ENCODE measurements at places on chromosomes 4 and X.
A peak's percentile ranks its signal among the peaks of the same experiment; 100 is the strongest.

DNA sequence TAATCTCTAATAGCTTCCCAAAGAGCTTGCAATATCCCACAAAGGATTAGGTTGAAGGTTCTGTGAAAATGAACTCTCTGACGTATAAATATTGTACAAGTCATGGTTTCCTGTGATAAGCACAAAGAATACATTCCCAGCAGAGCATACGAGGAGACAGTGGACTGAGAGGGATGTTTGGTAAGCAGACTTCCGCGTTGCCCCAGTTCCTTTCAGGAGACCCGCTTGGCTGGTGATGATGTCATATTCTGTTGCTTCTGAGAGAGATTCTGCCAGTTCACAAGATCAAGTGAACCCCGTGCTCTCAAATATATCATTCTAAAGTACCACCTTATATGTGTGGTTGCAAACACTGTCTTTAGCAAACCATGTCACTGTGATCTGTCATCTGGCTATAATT, 323.9 kb upstream of the CASK start:
- DNase-seq, result no peak

DNA sequence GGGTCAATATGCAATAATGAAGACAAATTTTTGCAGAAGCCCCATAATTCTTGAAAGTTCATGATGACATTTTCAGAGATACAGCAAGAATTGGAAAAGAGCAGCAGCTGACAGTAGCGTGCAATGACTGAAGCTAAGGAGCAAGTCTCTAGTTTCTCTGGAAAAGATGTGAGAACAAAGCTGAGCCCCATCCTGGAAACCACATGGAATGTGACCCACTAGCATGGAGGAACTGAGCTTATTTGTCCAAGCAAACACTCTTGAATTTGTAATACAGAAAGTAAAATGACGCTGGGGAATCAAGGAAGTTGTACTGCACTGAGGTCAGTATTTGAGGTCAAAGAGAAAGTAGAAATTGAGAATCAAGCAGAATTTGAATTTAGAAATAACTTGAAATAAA, 1447.2 kb downstream of the FSTL5 start:
- no peak for DNase-seq

DNA sequence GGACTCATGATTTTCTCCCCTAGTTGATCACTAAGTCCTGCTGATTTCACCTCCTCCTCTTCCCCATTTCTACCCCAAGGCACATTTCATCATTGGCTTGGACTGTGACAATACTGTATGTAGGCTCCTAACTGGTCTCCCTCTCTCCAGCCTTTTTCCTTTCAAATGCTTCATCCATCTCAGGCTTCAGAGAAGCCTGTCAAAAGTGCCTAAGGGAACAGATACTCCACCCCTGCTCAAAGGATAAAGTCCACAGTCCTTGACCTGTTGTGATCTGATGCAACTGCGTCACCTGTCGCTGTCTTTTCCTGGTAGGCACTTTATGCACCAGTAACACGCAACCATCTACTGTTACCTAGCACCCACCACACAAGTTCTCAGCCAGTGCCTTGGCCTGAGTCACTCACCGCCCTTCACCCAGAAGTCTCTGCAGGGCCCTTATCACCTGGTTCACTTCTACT, 12.8 kb downstream of the SCARB2 start:
- DNase-seq, result no peak

DNA sequence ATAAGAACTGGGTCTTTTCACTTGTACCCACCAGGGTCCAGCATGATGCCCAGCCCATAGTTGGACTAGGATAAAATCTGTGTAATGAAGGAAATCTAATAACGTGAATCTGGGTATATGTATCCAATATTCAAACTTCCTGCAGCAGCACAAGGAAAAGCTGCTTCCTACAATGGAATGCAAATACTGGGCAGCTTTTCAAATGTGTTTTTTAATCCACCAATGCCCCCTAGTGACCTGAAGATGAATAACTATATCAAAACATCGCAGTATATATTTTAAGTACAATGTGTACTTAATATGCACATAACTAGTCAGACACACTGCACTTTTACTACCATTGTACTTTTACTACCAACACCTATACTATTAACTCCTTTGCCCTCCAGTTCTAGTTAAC, 5.3 kb downstream of the APOO start:
- DNase-seq, result peak; percentile 64

- DNase-seq, result no peak
Measured at GRCh38 chr4:36374836-36375511, 93.6 kb downstream of the DTHD1 start.

DNA sequence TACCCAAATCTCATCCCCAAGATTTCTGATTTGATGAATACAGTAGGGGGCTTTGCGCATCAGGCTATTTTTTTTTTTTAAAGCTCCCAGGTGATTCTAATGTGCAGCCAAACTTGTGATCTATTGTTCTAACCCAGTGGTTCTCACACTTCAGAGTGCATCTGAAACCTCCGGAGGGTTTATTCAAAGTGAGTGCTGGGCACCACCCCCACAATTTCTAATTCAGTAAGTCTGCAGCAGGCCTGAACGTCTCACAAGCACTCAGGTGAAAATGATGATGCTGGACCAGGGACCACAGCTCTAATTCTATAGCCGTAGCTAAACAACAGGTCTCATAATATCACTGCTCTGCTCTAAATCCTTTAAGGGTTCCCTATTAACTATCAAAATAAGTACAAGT, 211.4 kb downstream of the FMR1NB start:
- DNase-seq, result no peak

DNA sequence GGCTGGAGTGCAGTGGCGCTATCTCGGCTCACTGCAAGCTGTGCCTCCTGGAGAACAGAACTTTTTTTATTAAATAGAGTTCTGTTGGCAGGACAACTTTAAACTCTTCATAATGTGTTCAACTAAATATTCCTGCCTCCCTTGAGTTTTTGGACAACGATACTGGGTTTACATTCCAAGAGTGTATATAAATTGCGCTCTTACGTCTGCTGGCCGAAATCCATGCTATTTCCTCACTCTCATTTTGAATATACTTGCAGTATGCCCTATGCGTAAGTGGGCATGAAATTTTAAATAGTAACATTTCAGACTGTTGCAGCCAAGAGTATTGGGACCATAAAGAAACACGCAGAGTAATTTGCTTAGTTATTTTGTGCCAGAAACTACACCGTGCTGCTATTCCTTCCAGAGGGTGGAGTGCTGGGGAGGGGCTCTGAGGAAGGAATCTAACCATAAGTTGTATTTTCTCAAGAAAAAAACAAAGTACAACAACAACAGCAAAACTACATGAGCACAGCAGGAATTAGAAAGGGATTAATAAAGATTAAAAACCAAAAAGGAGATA, 480.0 kb downstream of the NLGN4X start:
- DNase-seq, result no peak

DNA sequence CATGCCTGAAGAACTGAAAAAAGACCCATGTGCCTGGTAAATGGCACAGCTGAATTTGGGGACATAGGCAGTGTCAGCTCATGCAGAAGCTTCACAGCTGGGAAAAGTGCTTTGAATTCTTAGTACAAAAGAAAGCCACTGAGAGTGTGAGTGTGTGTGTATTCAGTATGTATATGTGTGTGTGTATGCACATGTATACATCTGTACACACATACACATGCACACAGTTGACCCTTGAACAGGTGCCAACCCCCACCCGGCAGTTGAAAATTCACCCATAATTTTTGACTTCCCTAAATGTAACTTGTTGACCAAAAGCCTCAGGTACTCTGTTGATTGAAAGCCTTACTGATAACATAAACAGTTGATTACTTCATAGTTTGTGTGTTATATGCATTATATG, 49.5 kb upstream of the ENPP6 start:
- DNase-seq, result no peak

DNA sequence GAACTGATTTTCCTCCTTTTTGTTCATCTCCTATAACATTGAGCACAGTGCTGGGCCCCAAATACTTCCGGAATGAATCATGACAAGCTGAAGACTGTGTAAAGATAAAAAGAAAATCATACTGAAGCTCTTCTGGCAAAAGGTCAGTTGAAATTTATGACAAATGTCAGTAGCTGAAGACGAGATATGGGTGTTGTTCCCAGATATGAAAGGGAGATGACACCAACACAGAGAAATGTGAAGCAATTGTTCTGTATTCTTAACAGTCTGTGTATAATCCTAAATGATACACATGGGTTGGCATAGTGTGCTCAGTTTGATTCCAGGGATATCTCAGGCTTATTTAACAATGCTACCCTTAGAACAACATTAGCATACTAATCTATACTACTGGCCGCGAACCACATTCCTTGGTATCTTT, 170.5 kb upstream of the PITX2 start:
- DNase-seq, result no peak

DNA sequence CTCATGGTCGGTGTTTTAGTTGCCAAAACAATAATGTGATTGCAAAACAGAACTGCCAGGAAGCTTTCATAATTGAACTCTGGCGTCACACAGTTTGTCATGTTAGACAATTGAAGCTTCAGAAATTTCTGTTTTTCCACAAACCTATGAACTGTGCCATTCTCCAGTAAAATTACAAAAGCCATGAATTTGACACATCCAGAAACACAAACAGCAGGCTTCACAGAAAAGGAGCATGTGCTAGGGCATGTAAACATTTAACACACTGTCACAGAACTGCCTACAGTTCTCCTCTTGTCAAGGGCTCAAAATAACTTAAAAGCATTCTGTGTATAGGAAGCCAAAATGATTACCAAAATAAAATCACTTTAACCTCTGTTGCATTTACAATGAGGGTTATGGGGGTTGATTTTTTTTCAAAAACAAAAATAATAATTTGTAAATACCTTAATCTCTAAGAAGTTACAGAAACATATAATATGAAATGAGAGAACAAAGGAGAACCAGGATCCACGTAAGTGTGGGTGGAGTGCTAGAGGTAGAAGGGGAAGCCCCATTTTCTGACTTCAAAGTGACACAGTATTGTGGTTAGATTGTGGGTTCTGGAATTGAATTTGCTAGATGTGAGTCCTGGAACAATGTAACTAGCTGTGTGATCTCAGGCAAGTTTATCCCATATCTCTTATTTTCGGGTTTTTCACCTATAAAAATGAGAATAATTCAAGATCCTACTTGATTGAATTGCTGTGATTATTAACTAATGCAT, 295.0 kb downstream of the CENPC start:
- DNase-seq, result no peak

DNA sequence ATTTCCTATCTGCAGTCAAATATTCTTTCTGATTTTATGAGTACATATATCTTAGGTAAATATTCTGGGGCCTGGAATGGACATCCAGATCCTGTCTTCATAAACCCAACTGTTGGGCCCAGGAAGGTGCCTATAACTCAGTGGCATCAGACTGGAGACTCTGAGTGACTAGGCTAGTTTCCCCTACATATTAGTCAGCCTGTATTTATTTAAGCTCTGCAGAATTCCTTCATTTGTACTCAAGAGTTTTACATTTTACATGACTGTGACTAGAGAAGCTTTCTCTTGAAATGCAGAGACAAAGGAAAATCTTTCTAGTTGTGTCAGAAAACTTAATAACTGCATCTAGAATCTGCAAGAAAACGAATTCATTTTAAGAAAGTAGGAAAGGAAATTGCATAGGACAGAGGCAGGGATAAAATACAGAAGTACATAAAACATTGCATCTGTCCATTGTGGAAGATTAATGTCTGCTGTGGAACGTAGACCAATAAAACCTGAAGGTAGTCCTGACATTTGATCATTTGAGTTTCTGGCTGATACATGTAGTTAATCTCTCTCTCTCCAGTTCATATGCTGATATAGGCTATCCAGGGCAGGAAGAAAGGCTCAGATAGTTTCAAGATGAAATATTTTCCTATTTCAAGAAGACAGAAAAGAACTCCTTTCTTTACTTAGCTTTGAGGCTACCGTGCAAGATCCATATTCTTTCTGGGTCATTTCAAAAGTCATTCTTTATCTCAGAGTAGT, 78.2 kb downstream of the OPHN1 start:
- DNase-seq, result no peak

DNA sequence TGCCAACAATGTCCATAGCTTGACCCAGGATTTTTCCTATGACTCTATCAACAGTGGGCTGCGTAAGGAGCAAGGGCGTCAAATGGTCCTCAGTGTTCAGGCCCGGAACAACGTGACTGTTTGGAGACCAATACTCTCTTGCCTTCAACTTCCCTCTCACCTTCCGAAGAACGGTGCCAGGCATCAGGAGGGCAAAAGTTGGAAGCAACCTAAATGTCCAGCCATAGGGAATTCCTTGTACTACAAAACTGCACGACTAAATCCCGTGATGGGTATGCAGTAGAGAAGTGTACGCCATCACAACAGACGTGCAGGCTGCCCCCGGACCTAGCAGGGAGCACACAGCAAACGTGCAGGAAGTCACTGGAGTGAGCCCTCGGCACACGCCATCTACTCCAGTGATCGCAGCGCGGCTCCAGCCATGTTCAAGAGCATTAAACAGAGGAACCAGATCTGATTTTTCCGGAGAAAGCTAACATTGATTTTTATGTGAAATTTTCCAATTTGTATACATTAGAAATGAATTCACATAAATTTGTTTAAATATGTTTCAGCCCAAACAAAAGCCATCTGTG, 79.0 kb downstream of the JAKMIP1 start:
- DNase-seq, result no peak

- DNase-seq, result no peak
Measured at GRCh38 chr4:86286726-86287125, 73.1 kb downstream of the MAPK10 start.

DNA sequence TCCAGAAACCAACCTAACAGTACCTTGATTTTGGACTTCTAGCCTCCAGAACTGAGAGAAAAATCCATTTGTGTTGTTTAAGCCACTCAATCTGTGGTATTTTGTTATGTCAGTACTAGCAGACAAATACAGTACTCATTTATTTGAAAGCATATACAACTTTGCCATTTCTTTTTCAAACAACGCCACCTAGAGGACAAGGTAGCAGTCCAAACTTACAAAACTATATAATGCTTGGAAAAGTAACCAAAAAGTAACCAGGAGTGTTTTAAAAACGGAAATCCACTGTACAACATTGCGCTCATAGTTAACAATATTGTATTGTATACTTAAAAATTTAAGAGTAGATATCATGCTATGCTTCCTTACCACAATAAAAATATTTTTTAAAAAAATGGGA, 37.0 kb upstream of the FGF13 start:
- DNase-seq, result no peak

DNA sequence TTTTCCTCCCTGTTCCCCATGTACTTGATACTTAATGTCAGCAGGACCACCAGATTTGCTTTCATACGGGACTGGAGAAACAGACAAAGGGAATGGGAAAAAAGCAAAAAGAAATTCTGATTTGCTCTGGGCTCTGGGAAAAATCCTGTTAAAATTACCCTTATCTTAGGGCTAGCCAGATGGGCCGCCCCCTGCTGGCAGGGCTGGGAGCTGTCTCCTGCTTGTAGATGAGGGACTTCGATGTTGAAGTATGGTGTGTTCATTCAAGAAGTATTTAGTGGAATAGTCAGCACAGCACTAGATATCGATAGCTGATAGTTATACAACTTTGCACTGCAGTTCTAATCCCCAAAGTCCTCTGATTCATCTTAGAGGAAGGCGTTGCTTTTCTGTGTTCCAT, 45.8 kb downstream of the BCORL1 start:
- peak; percentile 84 for DNase-seq

Data from activated CD4-positive, alpha-beta T cell treated with anti-CD3 and anti-CD28 coated beads, Interleukin-2, amount 10 ng/mL, durations not matched to agents 24 days and 14 days (primary cell).